Stimulated activated CD4-positive, alpha-beta T cell treated with anti-CD3 and anti-CD28 coated beads, Interleukin-1b, Interleukin-23, amount 100 ng/mL, for 48 hours (primary cell): ENCODE measurements at places on chromosomes 13 and 19.

GRCh38 chr19:3932931-3933810 lies at the start of gene NMRK2:
TSS of gene NMRK2 (plus strand) at chr19:3933069. CDS start at chr19:3933672, 603 bp downstream.
- DNase-seq, result peak; percentile 12

DNA sequence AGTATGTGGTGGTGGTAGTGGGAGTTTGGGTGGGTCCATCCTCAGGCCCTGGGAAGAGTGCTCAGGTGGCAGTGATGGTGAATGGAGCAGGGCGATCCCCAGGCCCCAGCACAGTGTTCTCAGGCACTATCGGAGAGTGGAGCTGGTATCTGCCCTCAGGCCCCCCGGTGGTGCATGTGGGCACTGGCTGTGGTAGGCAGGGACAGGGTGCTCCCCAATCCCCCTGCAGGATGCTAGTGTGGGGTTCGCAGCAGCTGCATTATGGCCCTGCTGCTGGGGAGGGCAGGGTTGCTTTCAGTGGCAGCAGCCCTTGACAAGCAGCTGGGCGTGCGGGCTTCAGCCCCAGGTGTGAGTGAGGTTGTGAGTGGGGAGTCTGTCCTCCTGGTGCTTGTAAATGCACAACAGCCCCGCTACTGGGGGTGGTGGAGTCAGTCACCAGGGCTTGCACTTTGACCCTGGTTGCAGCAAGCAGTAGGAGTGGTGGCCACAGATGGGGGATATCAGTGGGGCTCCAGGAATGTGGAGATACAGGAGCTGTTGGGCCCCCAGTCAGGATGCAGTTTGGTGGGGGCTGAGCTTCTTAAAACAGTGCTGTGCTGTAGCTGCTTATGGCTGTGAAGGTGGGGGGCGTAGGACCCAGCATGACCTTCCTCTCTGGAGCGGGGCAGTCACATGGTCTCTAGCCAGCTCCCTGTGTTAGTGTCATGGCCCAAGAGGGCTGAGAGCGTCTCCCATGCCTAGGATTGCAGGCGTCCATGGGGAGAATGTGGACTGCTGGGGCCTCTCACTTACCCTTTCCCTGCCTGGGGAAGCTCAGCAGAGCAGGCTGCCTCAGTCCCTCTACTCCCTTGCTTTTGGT lies 38.7 kb upstream of the ARHGEF7 start:
- no peak for DNase-seq

- no peak for DNase-seq
Measured at GRCh38 chr13:41494202-41494601, 36.9 kb downstream of the RGCC start.

DNA sequence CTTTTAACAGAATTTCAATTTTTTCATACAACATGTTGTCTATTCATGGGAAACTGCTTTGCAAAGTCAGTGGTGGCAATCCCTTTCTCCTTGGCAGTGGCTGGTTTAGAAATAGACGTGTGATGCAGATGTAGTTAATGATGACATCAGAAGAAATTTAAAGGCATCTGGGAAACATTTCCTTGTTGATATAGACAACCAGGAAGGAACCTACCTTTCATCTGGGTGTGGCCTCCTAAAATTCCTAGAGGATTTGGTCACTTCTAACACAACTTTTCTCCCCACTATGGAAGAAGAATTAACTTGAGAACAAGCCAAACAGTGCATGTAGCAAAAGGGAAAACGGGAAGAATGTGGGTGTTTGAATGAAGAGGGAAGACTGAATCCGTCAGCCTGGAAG lies 102.8 kb downstream of the EFNB2 start:
- no peak for DNase-seq

DNA sequence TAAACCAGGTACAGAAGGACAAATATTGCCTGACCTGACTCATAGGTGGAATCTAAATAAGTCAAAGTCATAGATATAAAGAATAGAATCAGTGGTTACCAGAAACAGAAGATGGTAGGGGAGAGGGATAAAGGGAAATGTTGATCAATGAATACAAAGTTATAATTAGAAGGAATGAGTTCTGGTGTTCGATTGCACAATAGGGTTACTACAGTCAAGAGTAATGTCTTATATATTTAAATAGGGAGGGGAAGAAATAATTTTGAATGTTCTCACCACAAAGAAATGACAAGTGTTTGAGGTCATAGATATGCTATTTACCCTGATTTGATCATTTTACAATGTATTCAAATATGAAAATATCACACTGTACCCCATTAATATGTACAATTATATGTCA lies 1541.2 kb downstream of the SLITRK1 start:
- no peak for DNase-seq

GRCh38 chr13:74129500-74130191 lies 4.6 kb downstream of the KLF12 start:
- no peak for DNase-seq

GRCh38 chr19:33273881-33274662 lies 28.3 kb downstream of the CEBPA start:
- DNase-seq, result peak; percentile 48

DNA sequence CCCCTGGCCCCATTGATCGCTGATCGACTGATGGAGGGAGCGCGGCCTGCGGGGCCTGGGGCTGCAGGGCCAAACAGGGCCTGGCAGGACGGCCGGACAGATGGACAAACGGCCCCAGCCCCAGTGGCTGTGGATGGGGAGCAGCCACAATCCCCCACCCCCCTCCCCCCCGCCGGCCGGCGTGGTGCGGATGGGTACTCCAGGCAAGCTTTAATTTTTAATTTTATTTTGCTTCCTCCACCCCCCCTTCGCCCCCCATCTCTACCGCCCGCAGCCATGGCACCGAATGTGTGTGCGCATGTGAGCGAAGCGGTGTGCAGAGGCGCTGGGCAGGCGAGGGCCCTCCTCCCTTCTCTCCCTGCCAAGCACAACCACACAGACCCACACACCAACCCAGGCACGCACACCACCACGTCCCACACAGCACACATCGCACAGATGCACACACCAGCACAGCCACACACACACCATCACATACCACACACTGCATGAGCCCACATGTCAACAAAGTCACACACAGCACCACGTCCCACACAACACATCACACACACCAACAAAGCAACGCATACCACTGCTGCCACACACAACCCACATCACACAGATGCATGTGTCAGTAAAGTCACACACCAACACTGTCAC lies 12.4 kb downstream of the ERFL start:
- DNase-seq, result no peak

GRCh38 chr19:18141031-18141430 lies 11.9 kb upstream of the PIK3R2 start:
- no peak for DNase-seq

- no peak for DNase-seq
Measured at GRCh38 chr13:99981735-99982035, at the start of gene ZIC2. TSS of gene ZIC2 (plus strand) at chr13:99981784. CDS start at chr13:99982065, 281 bp downstream.

GRCh38 chr13:40611004-40611403 lies 55.4 kb downstream of the FOXO1 start:
- DNase-seq, result no peak

- DNase-seq, result no peak
Measured at GRCh38 chr13:29756506-29756905, 93.9 kb downstream of the UBL3 start.

- DNase-seq, result no peak
Measured at GRCh38 chr13:90553159-90553558, 794.3 kb upstream of the MIR17HG start.

DNA sequence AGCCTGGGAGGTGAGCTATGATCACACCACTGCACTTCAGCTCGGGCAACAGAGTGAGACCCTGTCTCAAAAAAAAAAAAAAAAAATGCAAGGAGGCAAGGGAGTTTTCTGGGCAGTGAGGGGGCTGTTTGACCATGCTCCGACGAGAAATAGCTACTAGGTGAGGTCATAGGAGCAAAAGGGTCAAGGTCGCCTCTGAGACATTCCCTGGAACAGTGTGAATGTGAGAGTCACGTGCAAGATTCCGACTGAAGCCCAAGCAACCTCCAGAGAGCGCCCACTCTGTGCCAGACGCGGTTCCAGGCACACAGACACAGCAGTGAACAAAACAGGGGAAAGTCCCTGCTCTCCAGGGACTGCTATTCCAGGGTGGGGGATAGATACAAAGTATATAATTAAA lies 2.5 kb downstream of the ZNRF4 start:
- DNase-seq, result no peak

DNA sequence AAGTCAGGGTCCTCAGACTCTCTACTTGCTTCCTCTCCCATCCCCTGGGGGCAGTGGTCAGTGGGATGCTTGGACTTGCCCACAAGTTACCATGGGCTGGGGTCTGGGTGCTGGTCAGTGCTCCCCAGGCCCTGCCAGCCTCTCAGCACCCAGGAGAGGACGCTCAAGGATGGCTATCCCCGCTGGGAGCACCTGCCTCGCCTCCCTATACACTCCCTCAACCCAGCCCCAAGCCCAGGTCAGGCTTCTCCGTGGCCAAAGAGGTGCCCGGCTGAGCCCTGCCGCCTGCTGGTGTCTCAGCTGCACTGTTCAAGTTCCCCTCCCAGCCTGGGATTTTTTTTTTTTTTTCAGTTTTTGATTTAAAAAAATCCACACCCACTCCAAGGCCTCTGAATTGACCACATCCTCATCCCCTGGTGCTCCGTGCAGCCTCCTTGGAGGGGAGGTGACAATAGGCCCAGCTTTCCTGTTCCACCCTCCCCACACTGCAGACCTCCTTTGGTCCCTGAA lies 10.8 kb downstream of the F2RL3 start:
- DNase-seq, result peak; percentile 33

DNA sequence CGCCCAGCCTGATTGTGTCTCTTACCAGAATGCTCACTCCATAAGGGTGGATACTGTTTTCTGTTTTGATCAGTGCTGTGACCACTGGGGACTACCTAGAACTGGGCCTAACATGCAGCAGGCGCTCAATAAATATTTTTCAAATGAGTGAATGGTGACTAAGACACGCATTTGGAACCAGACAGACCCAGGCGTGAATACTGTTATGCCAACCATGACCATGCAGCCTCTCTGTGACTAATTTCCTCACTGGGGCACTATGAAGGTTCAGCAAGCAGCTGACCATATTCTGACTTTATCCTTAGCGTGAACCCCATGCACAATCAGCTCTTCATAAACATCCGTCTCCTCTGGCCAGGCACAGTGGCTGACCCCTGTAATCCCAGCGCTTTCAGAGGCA lies 13.0 kb upstream of the SPC24 start:
- no peak for DNase-seq

DNA sequence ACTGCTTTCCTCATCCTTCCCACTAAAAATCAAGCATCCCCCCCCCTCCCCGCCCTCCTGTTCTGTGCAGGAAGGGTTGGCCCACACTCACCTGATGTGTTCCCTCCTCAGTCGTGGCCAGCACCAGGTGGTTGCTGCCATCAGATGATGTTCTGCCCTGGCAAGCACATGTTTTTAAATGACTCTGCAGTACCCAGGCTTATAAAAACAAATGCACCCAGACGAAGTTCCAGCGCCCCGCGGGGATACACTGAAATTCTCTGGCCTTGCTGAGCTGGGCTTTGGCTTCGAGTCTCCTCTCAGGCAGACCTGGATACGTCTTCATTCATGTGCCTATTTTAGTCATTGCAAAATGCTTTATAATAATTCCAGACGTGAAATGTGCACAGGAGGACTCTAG lies 316.3 kb downstream of the DLEU7 start:
- DNase-seq, result no peak

DNA sequence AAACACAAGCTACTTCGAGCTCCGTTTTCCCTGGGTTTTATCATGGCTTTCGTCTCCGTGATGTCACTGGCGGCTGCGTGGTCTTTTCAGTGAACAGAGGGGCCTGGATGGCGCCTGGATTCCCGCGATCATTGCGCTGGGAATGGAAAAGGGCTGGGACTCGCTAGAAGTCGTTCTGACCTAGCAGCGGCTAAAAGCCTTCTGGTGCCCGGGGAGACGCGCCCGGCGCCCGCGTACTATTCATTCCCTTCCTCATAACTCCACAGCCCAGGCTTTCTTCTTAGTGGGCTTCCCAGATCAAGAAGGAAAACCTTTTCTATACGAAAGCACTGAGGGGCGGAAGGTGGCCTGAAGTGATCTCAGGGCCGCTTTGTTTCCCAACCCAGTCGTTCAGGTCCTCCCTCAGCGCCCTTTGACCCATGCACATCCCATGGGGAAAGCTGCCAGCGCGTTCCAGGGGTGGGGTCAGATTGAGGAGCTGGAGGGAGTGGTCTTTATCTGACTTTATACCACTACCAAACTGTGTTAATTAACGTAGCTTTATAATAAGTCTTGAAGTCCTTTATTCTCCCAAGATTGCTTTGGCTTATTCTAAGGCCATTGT lies 96.6 kb downstream of the ELF1 start:
- DNase-seq, result no peak

GRCh38 chr19:20162821-20163220 lies 4.2 kb upstream of the ZNF486 start:
- DNase-seq, result no peak

DNA sequence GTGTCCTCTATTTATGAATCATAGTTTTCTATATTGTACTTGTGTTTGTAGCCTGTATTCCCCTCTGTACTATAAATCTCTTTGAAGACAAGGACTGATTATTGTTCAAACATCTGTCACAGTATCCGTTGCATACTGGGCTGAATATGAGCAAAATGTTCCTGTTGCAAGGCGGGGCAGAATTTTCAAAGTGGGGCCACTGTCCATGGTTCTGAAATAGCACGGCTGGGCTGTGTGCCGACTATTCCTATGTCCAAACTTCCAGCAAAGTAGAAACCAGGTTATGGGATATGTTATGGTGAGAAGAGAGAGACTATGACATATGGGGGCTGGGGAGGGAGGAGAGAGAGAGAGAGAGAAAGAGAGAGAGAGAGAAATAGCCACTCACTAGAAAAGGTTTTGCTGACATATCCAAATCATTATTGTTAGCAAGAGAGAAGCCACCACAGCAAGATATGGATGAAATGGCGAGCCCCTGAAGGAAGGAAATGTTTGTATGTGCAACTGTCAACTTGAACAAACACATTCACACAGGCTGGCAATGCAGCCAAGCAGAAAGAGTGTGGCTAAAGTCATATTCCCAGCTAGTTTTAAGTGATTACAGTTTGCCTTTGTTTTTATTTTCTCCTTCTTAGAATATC lies 107.0 kb upstream of the GPR12 start:
- DNase-seq, result no peak

GRCh38 chr13:38872693-38873092 lies 117.9 kb downstream of the STOML3 start:
- peak; percentile 25 for DNase-seq

DNA sequence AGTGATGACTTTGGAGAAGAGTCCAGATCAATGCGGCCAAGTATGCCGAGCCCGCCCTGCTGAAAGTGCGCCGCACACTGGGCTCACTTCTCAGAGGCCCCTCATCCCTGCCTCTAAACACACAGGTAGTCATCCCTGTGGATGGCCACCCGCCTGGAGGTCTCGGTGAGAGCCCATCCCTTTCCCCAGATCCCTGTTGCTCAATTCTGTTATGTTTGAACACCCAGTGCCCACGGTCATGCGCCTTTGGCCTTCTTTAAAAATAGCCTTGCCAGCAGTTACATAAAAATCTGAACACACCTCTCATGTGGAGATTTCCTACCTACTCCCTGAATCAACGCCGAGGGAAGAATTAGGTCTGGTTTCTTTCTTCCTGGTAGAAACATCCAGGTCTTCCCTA lies 11.9 kb downstream of the ELAVL1 start:
- no peak for DNase-seq

- no peak for DNase-seq
Measured at GRCh38 chr13:30147421-30147820, 159.9 kb downstream of the KATNAL1 start.

GRCh38 chr13:25253702-25254101 lies 33.6 kb downstream of the MTMR6 start:
- no peak for DNase-seq

GRCh38 chr13:32905063-32905863 lies 111.0 kb upstream of the KL start:
- peak; percentile 33 for DNase-seq
